MG63 (cell line): ENCODE measurements at places on chromosomes 3 and 15.

DNA sequence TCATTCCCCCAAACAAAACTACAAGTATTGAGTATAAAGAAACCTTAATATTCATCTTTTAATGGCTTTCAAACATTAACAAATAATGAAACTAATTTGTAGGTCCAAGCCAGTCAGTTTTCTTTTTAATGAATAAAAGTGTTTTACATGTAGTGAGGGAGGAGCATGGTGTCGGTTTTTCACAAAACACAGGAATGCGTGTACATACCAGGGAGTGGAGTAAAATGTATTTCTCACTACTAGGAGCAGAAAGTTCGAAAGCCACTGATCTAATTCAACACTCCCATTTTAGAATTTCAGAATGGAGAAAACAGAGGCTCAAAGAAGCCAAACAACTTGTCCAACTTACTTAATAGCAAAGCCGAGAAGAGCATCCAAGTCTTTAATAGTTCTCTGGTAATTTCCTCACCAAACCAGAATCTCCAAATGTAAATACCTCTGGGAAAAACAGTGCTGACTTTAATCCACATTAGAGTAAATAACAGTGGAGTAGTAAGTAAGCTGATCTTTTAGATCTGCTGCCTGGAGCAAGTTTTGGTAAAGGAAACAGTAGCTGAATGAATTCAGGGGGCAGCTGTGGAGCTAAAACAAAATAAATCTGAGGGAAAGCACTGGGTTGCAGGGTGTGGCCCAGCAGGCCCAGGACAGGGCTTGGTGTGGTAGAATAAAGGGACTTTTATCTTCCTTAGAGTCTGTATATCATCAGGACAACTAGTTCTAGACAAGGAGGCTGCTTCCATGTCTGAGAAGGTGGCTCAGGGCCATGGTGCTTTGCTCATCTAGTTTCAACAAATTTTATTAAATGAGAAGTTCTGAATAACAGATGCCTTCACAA lies 7.9 kb downstream of the ANP32A start:
- DNase-seq: no peak

GRCh38 chr15:31070867-31071266 lies 30.7 kb downstream of the TRPM1 start:
- no peak for DNase-seq

GRCh38 chr3:109241459-109242186 lies 74.7 kb downstream of the DPPA2 start:
- no peak for DNase-seq

DNA sequence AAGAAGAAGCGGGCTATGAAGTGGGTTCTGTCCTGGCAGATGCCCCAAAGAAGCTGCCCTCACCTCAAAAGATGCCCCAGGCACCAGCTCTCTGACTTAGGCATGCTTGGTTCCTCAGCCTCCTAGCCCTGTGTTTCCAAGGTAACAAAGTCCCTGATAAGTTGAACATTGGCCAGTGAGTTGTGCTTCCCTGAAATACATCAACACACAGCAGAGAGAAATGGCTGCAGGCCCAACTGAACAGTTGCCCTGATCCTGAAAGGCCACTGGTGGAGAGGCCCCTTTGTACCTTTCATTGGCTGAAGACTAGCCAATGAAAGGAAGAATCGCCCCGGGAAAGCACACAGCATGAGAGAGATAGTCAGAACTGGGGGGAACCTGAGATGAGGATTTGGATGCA lies 169.9 kb upstream of the CTNNB1 start:
- no peak for DNase-seq

GRCh38 chr3:188915127-188915526 lies 256.6 kb upstream of the TPRG1 start:
- peak; percentile 17 for DNase-seq

DNA sequence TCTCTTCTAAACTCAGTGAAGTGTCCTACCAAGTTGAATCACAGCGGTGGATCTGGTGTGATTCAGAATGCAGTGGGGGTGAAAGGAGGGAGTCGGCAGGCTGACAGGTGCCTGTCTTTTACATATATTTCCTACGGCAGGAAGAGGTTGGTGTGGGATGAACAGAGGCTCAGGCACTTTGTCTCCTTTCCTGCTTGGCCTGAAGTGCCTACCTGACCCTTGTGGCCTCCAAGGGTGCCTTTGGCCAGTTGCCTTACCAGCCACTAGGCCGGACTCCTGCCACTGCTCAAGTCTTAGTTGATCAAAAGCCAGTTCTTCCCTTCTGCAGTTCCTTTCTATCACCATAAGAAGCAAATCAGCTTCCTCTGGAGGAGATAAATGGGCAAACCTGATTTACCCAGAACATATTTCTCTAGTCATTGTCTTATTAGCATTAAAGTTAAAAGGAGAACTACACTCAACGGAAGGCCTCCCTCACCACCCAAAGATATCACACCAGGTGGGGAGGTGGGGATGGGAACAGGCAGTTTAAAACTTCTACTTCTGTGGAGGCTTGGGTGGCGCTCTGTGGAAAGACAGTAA lies 52.1 kb downstream of the CRTC3 start:
- no peak for DNase-seq
